Ammon's horn (tissue), 1 donor: ENCODE measurements at places on chromosomes 6 and 20.

GRCh38 chr6:137046871-137047412 lies 2.2 kb upstream of the IL20RA start:
- no peak for DNase-seq

DNA sequence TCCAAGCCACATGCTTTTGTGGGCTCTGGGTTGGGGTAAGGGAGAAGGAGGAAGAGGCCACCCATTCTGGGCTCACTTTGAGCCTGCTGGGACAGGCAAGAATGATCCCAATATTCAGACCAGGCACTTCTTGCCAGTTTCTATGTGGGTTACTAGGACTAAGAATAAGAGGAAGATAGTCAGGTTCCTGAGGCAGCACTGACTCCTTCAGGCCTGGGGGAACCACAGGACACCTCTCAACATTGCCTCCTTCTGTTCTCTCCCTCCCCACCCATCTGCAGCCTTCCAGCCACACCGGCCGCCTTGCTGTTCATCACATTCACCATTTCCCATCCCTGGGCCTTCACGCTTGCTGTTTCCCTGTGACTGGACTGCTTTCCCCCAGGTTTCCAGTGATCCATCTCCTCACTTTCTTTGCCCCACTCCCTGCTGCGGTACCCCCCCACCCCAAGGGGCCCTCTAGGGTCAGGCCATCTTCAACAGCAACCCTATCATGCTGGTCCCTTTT lies 69.2 kb upstream of the SIRPA start:
- no peak for DNase-seq

- no peak for DNase-seq
These were observed 175.8 kb upstream of the SALL4 start for GRCh38 chr20:51978070-51978501.

DNA sequence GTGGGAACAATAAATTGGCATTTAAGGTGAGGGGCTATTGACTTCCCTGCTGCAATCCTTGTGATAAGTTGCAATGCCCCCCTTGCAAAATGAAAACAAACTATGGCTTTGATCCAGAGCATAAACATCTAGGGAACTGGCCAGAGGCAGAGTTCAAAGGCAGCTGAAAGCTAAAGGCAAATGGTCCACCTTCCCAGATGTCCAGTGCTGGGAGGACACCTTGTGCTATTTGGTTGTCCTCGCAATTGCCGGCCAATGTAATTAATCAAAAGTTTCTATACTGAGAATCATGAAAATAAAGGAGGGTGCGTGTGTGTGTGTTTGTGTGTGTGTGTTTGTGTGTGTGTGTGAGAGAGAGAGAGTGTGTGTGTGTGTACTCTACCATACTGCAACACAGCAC lies 337.4 kb downstream of the CBLN4 start:
- no peak for DNase-seq

DNA sequence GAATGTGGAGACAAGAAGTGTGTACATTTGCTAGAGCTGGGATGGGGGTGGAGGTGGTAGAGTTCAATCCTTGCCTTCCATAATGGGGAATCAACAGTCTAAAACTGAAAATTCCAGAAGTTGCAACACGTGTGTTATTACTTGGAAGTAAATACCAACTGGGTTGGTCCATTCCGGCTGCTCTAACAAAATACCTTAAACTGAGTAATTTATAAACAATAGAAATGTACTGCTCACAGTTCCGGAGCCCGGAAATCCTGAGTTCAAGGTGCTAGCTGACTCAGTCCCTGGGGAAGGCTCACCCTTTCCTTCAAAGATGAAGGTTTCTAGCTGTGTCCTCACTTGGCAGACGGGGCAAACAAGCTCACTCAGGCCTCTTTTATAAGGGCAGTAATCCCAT lies 59.0 kb downstream of the RIN2 start:
- DNase-seq, result no peak

GRCh38 chr20:10250902-10251301 lies 32.3 kb downstream of the SNAP25 start:
- no peak for DNase-seq

DNA sequence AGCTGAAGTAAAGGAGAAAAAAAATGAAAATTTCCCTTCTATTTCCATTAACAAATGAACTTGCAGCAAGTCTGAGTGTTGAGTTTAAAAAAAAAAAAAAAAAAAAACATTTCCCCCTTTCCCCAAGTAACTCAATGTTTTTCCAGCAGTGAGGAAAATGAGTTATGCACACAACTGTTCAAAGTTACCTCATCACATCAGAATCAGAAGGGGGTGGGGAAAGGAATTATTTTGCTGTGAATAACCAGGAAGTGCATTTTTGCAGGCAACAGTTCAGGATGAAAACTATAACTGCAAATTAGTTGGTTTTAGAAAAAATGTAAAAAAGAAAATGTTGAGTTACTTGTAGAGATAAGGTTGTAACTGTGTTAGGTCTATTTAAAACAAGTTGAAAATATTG lies 568.9 kb upstream of the CITED2 start:
- DNase-seq, result no peak
